T-cell (primary cell): ENCODE measurements at places on chromosomes 1 and 21. TPM values are rescaled to one million over a fixed set of nuclear protein-coding genes. Genes with fewer than 3 reads are reported as not detected.

The GJB4 gene
- not detected for total RNA-seq

The LRRC38 gene
- total RNA-seq, result 0.13 TPM

The HES2 gene
- total RNA-seq, result not detected

The SERPINC1 gene
- total RNA-seq, result not detected

- H3K4me1 ChIP-seq, result no peaks in the 10 kb centered on the region
- H3K27ac ChIP-seq, result no peak overlapping the region
- H3K27me3 ChIP-seq, result peaks cover 14% of the 10 kb centered on the region
- no peak for DNase-seq
These were observed 31.4 kb downstream of the GNG12 start for GRCh38 chr1:67801903-67802302.

GRCh38 chr1:14848625-14849024 is 250.1 kb downstream of the KAZN start:
- peaks cover 13% of the 10 kb centered on the region for H3K27me3 ChIP-seq
- no peak overlapping the region for H3K4me3 ChIP-seq
- H3K27ac ChIP-seq, result no peak overlapping the region
- no peaks in the 10 kb centered on the region for H3K4me1 ChIP-seq
- no peak for DNase-seq
- H3K36me3 ChIP-seq, result no peaks in the 10 kb centered on the region

DNA sequence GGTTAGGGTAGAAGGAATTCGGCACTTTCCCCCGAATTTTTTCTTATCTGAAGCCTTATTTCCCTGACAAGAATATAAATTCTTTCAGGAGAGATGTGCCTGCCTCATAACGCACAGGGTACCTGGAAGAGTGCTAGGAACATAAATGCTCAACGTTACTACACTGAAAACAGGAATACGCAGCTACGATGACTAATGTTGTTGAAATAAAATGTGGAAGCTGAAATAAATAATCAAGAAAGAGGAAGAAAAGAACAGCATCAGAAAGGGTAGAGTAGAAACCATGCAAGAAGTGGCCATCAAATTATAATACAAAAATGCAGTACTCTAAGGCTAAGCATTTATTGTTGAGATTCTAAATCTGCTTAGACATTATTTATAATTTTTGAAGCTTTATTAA is 33.9 kb downstream of the SLC66A1 start:
- H3K4me3 ChIP-seq, result no peak overlapping the region
- no peaks in the 10 kb centered on the region for H3K27me3 ChIP-seq
- no peak overlapping the region for H3K27ac ChIP-seq
- H3K4me1 ChIP-seq, result no peaks in the 10 kb centered on the region

DNA sequence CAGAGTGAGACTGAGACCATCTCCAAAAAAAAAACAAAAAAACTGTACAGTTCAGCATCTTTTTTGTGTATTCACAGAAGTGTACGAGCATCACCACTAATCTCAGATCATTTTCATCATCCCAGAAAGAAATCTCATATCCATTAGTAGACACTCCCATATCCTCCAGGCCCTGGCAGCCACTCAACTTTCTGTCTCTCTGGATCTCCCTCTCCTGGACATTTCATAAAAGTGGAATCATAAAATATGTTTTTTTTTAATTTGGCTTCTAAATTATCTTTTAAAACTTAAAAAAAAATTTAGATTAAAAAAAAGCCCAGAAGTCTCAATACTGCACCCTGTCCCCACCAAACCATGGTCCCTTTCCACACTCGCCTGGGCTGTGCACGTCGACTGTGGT is 22.1 kb downstream of the RIPPLY3 start:
- DNase-seq, result no peak
- no peaks in the 10 kb centered on the region for H3K4me1 ChIP-seq
- H3K27me3 ChIP-seq, result peaks cover 4% of the 10 kb centered on the region
- H3K27ac ChIP-seq, result no peak overlapping the region
- no peak overlapping the region for H3K4me3 ChIP-seq
